Activated CD4-positive, alpha-beta memory T cell treated with anti-CD3 and anti-CD28 coated beads, Interleukin-2, amount 10 ng/mL, durations not matched to agents 7 days and 5 days (primary cell): ENCODE measurements at places on chromosomes 1 and 21. TPM values are rescaled to one million over a fixed set of nuclear protein-coding genes. Genes with fewer than 3 reads are reported as not detected.

SAMSN1 gene
- 87.1 TPM for total RNA-seq

- H3K4me1 ChIP-seq = peaks cover 11% of the 10 kb centered on the region
- no peak overlapping the region for H3K27ac ChIP-seq
- no peaks in the 10 kb centered on the region for H3K36me3 ChIP-seq
- no peak for DNase-seq
- H3K27me3 ChIP-seq = peaks cover 40% of the 10 kb centered on the region
These were observed 82.4 kb downstream of the ABCA4 start for GRCh38 chr1:94038511-94038910.

TRABD2B gene
- not detected for total RNA-seq

DNA sequence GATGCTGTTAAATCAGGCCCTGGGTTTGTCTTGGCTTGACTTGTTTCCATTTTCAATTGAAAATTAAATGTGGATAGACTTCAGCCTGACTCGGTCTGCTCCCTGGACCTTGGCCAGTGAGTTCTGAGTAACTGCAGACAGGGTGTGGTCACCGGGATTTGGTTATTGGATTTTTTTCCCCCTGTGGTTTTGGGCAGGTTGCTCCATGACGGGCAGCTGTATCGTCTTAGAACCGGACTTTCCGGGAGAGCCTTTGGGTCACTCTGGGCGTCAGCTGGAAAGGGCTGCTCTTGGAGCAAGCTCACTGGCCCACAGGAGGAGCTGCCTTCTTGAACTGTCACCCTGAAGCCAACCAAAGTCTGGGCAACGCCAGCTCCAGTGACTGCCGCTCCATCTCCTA, 75.0 kb downstream of the CLIC6 start:
- H3K4me3 ChIP-seq = no peak overlapping the region
- H3K27me3 ChIP-seq = peaks cover 24% of the 10 kb centered on the region
- H3K4me1 ChIP-seq = peaks cover 4% of the 10 kb centered on the region
- no peak for DNase-seq
- H3K36me3 ChIP-seq = no peaks in the 10 kb centered on the region

DNA sequence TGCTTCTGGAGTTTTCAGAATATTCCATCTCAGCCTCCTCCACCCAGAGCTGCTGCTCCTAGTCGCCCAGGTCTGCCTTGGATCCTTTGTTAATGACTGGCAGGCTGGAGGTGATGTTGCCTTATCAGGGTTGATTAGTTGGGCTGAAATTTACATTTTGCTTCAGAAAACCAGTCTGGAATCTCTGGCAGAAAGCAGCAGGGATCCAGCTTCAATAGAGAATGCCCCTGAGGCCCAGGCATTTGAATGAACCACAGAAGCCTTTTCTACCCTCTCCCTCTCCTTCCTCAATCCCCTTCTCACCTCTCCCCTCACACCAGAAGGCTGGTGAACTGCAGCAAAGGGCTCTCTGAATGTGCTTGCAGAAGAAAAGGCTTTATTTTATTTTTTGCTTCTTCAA, 83.2 kb downstream of the PLXNA2 start:
- no peaks in the 10 kb centered on the region for H3K36me3 ChIP-seq
- no peak for DNase-seq
- H3K27me3 ChIP-seq = peaks cover 44% of the 10 kb centered on the region
- H3K4me3 ChIP-seq = no peak overlapping the region
- H3K27ac ChIP-seq = no peak overlapping the region
- H3K4me1 ChIP-seq = no peaks in the 10 kb centered on the region

DNA sequence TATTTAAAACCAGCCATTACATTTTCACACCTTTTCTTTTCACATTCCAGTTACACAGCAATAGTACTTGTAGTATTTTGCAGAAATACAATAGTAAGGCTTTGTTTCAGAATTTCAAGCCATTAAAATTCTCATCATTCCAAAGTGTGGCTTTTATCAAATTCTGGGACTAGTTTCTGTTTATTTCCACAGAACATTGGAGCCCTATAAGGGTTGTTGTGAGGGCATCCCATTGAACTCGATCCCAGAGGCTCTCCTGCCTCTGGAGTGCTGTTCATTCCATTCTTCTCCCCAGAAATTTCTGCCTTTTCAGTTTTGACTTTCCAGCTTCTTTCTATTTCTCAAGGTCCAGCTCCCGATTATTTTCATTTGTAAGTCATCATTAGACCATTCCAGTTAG, 645.5 kb downstream of the ADGRL2 start:
- no peaks in the 10 kb centered on the region for H3K27me3 ChIP-seq
- H3K36me3 ChIP-seq = no peaks in the 10 kb centered on the region
- no peak overlapping the region for H3K27ac ChIP-seq
- no peak for DNase-seq

LRRN2 gene
- 0.25 TPM for total RNA-seq

- DNase-seq = no peak
- no peak overlapping the region for H3K27ac ChIP-seq
- H3K36me3 ChIP-seq = no peaks in the 10 kb centered on the region
- no peaks in the 10 kb centered on the region for H3K4me1 ChIP-seq
- H3K4me3 ChIP-seq = no peak overlapping the region
These were observed 27.5 kb upstream of the PLPPR4 start for GRCh38 chr1:99236756-99237155.

- H3K4me1 ChIP-seq = peaks cover 50% of the 10 kb centered on the region
- H3K27me3 ChIP-seq = no peaks in the 10 kb centered on the region
- H3K4me3 ChIP-seq = peak overlapping the region; percentile 24
- H3K36me3 ChIP-seq = peaks cover 10% of the 10 kb centered on the region
These were observed 2.3 kb downstream of the ATF6 start for GRCh38 chr1:161768461-161768860.

CFAP126 gene
- total RNA-seq = not detected

DNA sequence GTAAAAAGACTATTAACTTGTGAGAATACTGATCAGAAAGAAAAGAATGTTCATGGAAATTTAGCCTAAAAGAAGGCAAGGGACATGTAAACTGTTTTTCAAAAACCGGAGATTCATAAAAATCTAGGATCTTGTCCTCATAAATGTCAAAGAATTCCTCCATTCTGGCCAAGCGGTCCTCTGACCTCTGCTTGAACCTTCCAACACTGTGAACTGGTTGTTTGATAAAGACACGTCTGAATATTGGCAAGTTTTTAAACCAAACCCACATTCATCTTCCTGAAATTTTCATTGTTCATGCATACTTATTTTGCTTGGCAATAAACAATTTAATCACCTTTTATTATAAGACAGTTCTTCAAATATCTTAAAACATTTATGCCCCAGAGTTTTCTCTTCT, 19.8 kb downstream of the ASPM start:
- H3K4me1 ChIP-seq = no peaks in the 10 kb centered on the region
- H3K27ac ChIP-seq = no peak overlapping the region
- H3K36me3 ChIP-seq = peaks cover 70% of the 10 kb centered on the region
- H3K27me3 ChIP-seq = no peaks in the 10 kb centered on the region

DNA sequence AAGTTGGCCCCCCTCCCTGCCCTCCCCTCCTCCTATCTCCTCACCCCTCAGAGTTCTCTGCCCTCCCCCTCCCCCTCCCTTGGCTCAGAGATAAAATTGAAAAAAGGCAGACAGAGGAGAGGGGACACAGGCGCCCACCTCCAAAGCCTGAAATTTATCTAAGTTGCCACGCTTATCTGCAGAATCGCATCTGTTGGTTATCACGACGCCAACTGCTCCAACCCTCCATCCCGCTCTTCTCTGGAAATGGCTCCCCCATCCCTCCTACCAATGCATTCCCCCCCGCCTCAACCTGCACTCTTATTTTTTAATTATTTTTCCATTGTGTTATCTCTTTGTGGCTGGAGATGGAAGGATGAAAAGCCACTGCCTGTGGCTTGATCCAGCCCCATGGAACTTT, 90.3 kb downstream of the TAS1R2 start:
- H3K36me3 ChIP-seq = no peaks in the 10 kb centered on the region
- no peak for DNase-seq
- H3K27me3 ChIP-seq = peaks cover 20% of the 10 kb centered on the region

GRCh38 chr1:58855274-58856165, 71.7 kb upstream of the JUN start:
- H3K36me3 ChIP-seq = no peaks in the 10 kb centered on the region
- no peak for DNase-seq
- peaks cover 20% of the 10 kb centered on the region for H3K4me1 ChIP-seq
